Stimulated activated CD4-positive, alpha-beta T cell treated with anti-CD3 and anti-CD28 coated beads, Interleukin-12 subunit alpha, Interleukin-12 subunit beta, amount 100 ng/mL, for 4 hours (primary cell): ENCODE measurements at places on chromosomes 7 and 10.

DNA sequence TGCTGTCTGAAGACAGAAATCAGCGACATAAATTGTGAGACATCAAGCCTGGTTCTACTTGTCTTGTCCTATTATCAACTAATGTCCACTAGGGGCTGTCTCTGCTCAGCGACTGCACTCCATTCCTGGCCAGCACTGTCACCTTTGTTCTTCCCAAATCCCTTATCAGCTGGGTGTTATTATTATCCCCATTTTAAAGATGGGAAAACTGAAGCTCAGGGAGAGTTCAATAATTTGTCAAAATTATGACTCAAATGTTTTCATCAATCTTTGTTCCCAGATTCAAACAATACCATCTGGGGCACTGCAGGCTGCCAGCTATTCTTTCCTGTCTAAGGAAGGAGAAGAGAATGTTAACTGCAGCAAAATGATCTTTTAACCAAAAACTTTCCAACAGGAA lies 431.6 kb upstream of the NFE2L3 start:
- DNase-seq: no peak

- no peak for DNase-seq
Observed at GRCh38 chr10:118958559-118958958, 71.0 kb upstream of the NANOS1 start.

- no peak for DNase-seq
Observed at GRCh38 chr10:111034598-111035310, 42.1 kb upstream of the ADRA2A start.

DNA sequence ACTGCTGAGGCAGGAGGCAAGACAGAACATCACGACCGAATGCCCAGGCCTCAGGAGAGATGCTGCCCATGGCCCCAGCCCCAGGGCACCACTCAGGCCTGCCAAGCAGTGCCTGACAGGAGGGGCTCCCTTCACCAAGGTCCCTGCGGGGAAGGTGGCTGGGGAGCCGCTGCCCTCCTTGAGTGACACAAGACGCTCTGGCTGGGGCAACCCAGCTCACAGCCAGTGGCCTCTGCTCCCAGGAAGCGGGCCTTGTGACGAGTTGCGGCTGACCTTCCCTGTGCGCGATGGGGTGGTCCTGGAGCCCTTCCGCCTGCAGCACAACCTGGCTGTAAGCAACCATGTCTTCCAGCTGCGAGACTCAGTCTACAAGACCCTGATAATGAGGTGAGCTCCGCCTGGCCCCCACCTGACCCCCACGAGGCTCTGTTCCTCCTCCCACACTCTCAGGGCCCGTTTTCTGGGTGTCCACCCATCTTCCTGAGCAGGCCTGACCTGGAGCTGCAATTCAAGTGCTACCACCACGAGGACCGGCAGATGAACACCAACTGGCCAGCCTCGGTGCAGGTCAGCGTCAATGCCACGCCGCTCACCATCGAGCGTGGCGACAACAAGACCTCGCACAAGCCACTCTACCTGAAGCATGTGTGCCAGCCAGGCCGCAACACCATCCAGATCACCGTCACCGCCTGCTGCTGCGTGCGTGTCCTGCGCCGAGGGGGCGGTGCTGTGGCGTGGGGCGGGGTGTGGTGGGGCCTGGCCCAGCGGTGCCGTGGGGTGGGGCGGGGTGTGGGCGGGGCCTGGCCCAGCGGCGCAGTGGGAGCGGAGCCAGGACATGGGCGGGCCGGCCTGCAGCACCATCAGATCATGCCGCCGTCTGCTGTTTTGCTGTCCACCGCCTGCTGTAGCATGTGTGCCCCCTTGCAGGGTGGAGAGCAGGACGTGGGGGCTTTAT lies 12.8 kb downstream of the ZMIZ2 start:
- no peak for DNase-seq

DNA sequence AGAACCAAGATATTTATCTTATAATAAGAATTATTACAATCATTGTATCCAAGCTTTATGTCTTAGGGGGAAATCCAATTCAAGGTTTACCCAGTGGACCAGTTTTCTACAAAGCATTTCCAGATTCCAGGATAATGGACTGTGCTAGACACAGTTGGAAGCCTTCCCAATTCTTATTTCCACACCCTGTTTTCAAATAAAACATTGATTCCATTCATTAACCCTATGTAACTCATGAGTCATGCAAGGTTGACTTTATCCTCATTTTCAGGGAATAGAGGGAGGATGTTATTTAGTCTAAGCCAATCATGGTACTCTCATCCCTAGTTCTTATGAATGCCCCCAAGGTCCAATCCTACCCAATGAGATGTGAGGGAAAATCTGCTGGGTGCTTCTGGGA lies 145.7 kb downstream of the RNLS start:
- no peak for DNase-seq

DNA sequence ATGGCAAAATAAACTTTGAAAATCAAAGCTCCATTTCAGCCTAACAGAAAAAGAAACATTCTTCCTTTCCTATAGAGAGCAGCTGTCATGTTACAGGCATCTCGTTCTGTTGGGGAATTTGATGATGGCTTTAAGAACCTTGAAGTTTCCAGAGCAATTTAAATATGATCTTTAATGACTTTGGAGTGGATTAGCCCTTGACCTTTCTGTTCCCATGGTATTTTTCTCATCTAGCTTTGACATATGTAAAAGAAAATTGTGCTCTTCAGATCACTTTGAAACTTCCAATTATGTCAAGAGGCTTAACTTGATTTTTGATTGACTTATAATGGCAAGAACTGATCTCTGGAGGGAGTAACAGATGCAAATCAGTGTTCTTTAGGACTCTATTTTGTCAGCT lies 157.6 kb upstream of the SEMA3E start:
- DNase-seq: no peak

DNA sequence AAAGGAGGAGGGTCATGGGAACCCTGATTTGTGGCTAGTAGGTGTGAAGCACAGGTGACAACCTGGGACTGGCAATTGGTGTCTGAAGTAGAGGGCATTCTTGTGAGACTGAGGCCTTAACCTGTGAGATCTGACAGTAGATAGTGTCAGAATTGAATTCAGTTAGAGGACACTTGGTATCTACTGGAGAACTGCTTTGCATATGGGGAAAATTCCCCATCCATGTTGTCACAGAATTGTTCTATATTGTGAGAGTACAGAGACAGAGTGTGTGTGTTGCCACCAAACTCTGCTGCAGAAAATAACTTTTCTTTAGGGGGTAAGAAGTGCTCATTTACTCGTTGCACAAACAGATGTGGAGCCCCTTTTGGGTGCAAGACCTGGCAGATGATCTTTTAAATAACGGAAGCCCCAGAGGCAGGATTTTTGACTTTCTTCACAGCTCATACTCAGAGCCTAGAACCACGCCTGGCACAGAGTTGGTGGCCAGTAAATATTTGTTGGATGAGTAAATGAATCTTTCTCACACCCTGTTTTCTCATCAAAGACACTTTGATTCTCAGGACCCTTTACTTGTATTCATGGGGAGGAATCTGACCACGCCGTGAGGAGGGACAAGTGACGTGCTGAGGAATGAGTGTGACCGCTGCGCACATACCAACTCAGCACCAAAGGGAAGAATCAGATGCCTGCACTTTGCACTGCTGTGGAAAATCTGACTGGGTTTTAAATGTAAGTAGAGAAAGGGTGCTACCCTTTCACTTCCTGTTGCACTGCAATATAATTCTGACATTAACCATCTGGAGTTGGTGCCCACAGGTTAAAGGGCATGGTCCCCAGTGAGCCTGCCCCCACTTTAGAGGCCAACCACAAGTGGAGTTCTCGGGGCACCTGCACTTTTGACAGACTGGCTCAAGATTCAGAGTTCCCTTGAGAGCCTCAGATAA lies 39.2 kb upstream of the SDHAF3 start:
- no peak for DNase-seq

GRCh38 chr7:40500219-40500618 lies 365.4 kb downstream of the SUGCT start:
- no peak for DNase-seq

DNA sequence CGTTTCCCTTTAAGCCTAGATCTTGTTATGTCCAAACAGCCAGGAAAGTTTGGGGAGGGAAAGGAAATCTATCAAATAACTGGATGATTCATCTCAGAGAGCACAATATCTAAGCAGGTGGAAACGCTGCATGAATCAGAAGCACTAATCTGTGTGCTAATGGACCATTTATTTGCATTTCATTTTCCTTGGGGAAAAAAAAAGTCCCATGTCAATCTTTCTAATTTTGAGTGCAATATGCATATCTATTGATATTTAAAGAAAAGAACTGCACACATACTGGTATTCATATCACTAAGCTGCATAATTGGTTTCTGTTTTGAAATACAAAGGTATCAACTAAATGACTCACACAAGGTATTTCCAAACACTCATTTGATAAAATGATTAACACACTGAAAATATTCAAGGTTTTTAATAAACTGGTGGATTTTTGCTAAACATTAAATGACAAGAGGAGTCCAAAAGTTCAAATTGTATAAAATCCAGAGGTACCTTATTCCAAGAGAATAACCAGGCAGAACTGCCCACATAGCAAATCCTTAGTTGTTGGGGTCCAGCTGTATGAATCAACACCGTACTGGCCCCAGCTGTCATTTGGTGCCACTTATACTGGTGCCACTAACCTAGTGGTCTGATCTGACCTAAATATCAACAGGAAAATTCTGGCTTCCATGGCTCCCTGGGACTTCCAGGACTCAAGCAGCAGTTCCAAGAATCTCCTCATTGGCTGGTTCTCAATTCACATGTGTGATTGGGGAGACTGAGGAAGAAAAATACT lies 122.2 kb upstream of the SP4 start:
- DNase-seq: no peak

- DNase-seq: no peak
Observed at GRCh38 chr7:66297579-66297978, 92.4 kb downstream of the TPST1 start.

DNA sequence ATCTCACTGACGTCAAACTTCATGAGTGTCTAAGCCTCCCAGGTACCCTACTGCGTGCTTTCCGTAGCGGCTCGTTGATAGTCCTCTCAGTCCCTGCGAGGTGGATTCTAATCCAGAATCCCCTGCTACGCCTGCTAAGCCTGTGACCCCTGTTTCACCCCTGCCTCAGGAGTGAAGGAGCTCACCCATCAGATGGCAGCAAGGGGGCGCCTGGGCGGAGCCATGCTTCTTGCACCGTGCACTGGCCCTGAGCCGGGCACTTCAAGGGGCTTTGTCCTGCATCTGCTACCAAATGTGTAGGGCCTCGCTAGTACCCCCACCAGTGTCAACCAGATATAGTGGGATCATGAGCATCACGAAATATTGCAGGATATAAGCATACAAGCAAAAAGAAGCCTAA lies 918 bp upstream of the STRA8 start:
- no peak for DNase-seq

DNA sequence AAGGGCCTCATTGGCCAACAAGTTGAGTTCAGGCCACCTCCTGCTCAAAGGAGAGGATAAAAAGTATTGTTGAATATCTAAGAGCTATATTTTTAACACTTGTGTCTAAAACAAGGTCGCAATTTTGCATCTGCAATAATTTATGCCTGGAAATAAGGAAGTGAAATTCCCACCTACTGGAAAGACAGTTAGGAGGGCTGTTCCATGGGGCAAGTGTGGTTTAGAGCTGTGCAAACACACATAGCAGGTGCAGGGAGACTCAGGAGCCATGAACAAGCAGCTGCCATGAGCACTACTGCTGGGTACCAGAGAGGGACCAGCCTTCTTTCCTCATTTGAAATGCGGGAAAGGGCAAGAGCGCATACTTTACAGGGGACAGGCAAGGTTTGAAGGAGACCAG lies 35.5 kb upstream of the IKZF1 start:
- no peak for DNase-seq

DNA sequence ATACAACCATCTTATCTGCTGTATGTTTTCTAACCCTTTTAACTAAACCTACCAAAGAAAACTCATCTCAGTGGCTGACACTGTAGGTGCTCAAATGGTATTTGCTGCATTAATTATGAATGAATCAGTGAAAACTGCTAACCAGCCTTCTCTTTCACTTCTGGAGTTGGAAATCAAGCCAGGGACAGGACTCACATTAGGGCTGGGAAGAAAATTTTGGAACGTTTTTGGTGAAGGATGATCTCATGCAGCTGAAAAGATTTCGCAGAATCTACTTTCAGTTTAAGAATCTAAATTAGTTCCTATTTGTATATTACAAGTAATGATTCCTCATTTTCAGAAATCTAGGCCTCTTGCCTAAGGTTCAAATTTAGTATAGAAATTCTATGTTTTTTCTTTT lies 12.9 kb downstream of the MTPN start:
- no peak for DNase-seq

DNA sequence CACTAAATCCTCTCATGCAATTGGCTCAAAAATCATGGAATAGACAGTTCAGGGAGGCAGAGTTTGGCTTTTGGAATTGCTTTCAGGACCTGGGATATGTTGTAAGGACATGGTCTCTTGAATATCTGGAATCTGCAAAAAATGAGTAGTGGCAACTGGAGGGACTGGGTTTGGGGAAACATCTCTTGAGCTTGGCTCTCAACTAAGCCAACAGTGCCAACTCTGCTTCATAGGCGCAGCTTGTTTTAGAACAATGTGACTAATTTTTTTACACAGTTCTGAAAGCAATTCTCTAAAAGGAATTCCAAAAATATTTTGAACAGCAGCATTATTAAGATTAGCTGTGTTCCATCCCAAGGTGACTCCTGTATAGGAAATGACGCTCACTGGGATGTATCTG lies 121.5 kb upstream of the DPP6 start:
- no peak for DNase-seq

DNA sequence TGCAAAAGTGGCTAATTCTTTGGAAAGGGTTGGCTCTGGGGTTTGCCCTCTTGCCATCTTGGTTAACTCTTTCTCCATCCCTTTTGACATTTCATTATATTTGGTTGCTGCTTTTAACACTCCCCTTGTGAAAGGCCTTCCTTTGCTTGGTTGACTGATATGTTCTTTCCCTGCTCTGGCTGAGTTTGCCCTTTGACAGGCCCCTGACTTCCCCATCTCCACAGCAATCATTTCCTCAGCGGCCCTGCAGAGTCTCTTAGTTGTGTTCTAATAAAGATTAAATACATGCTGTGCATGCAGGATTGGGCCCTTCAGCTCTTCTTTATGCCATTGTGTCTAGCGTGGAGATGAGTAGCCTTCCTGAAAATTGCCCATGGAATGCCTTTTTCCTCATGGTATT lies 84.5 kb upstream of the CSTF2T start:
- no peak for DNase-seq

DNA sequence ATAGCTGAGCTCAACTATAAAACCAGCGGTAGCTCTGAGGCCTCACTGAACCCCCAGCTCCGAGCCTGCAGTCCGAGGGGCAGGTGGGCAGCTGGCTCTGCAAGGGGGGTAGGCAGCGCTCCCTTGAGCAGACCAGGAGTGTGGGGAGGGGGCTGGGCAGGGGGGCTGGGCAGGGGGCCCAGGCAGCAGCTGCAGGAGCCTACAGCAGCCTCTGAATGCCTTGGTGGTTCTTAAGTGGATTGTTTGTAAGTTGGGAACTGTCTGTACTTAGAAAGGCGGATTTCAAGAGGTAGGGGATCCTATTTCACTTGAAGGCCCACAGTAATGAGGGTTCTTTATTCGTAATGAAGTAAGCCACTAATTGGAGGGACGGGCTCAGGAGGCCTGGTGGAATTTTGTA lies 72.3 kb downstream of the ICA1 start:
- no peak for DNase-seq

- no peak for DNase-seq
Observed at GRCh38 chr10:59432207-59432900, 70.0 kb upstream of the FAM13C start.

GRCh38 chr7:103996017-103996551 lies 6.6 kb upstream of the RELN start:
- no peak for DNase-seq
